ENCODE measurements at places on chromosomes 16 and 17. TPM values are rescaled to one million over a fixed set of nuclear protein-coding genes. Genes with fewer than 3 reads are reported as not detected.

DNA sequence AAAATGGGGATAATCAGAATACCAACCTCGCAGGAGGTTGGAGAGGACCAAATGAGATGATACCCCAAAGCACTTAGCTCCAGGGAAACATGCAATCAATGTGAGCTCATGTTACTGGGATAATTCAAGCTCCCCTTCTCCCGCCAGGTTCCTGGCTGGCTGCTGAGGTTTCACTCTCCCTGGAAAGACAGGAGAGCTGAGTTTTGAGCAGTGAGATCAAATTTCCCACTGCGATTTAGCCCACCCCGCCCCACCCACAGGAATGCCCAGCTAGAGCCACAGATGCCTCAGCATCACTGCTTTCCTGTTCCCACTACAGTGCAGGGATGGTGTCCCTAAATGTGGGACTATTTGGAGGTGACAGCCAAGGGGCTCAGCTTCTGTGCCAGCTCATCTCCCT is 56.7 kb downstream of the ZNF423 start:
- no peaks in the 10 kb centered on the region for H3K36me3 ChIP-seq
- H3K4me1 ChIP-seq = no peaks in the 10 kb centered on the region
- H3K4me3 ChIP-seq = no peak overlapping the region
- DNase-seq = no peak
- no peaks in the 10 kb centered on the region for H3K27me3 ChIP-seq

GRCh38 chr16:19102187-19102872 is 11.4 kb upstream of the ITPRIPL2 start:
- H3K36me3 ChIP-seq = no peaks in the 10 kb centered on the region
- no peak overlapping the region for H3K4me3 ChIP-seq
- no peak overlapping the region for H3K27ac ChIP-seq
- no peaks in the 10 kb centered on the region for H3K27me3 ChIP-seq
- peaks cover 19% of the 10 kb centered on the region for H3K4me1 ChIP-seq

GRCh38 chr17:13311306-13311705 is 290.4 kb downstream of the HS3ST3A1 start:
- no peaks in the 10 kb centered on the region for H3K4me1 ChIP-seq
- H3K4me3 ChIP-seq = no peak overlapping the region
- H3K36me3 ChIP-seq = no peaks in the 10 kb centered on the region
- DNase-seq = no peak

The KRT27 gene
- total RNA-seq = not detected

GRCh38 chr16:31507617-31507928 is 618 bp downstream of the RUSF1 start:
- peaks cover 49% of the 10 kb centered on the region for H3K4me1 ChIP-seq
- DNase-seq = no peak
- peak overlapping the region; percentile 96 for H3K4me3 ChIP-seq

DNA sequence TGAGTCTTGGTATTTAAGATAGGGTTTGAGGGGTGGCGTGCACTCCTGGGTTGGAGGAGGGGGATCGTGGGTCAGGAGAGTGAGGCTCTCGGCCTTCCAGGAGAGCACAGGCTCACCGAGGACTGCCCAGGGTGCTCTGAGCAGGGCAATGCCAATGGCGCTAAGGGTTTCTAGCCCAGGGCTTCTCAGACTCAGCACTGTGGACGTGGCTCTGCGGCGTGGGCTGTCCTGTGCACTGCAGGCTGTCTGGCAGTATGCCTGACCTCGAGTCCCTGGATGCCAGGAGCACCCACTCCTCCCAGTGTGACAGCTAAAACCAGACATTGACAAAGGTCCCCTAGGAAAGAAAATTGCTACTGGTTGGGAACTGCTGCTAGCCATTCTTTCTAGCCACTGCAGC is 37.2 kb upstream of the ENDOV start:
- no peak overlapping the region for H3K4me3 ChIP-seq
- no peaks in the 10 kb centered on the region for H3K27me3 ChIP-seq
- no peak for DNase-seq

DNA sequence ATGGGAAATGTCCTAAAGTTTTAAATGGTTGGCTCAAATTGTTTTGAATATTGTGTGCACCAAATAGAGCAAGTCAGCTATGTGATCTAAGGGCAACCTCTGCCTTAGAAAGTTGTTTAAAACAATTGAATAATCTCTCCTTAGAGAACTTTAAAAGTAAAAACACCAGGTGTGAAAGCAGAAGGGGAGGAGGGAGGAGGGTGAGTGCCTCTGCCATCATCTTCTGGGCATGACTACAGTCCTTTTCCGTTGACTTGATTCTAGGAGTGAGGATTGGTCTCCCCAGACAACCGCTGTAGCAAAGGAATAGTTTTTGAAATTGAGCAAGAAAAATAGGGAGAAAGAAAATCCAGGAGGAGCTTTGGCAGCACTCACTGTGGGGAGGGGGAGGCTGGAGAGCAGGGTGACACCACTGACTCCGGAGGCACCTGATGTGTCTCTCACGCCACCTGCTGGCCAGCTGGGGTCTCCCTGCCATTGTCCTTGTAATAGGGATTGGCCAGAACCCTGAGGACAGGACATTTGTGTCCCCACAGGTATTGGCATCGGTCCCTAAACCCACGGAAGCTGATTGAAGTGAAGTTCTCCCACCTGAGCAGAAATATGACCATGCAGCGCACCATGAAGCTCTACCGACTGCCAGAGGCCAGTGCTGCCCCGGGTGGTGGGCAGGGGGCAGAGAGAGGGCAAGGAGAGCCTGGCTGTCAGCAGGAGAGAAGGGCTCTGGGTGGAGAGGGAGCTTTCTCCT is 33.3 kb downstream of the PLCD3 start:
- peaks cover 98% of the 10 kb centered on the region for H3K36me3 ChIP-seq
- DNase-seq = peak; percentile 87
- peaks cover 12% of the 10 kb centered on the region for H3K4me1 ChIP-seq
- no peaks in the 10 kb centered on the region for H3K27me3 ChIP-seq

GRCh38 chr16:2285731-2286191 is 17.8 kb upstream of the RNPS1 start:
- no peak overlapping the region for H3K4me3 ChIP-seq
- H3K36me3 ChIP-seq = peaks cover 87% of the 10 kb centered on the region
- H3K27ac ChIP-seq = no peak overlapping the region
- no peaks in the 10 kb centered on the region for H3K27me3 ChIP-seq
- DNase-seq = no peak

DNA sequence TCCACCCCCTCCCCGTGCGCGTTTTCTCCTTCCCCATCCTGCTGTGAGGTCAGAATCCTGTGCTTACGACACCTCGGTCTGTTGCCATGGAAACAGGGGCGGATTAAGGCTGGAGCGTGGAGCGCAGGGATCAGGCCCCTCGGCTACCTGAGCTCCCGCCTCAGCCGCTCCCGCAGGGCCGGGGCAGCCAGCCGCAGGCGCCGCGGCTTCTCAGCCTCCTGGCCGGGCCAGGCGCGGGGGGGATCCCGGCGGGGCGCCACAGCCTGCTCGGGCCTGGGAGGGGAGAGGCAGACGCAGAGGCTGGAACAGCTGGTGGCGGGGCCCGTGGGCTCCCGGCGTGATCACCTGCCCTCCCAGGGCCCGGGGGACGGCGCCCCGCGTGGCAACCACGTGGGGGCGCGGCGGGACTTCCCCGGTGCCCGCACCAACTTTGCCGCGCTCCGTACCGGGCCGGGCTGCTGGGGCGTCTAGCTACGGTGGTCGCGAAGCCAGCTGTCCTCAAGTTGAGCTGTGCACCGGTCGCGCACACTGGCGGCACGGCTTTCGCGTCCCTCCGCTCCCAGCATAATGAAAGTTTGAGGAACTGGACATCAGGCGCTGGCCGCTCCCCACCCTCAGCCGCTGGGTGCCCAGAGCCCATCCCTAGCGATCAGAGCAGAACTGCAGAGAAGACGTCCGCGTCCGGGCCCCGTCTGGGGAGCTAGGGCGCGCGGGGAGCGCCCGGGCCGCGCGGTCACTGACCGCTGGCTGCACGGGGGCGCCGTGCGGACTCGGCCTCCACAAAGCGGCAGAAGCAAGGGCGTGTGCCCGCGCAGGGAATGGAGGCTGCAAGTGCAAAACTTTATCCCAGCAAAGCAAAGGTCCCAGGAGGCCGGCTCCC is 1.2 kb downstream of the RTN4RL1 start:
- DNase-seq = peak; percentile 79
- H3K4me1 ChIP-seq = peaks cover 31% of the 10 kb centered on the region
- H3K27ac ChIP-seq = peak overlapping the region; percentile 60
- no peaks in the 10 kb centered on the region for H3K36me3 ChIP-seq

- no peak overlapping the region for H3K4me3 ChIP-seq
- no peak for DNase-seq
- H3K36me3 ChIP-seq = peaks cover 44% of the 10 kb centered on the region
- peaks cover 46% of the 10 kb centered on the region for H3K4me1 ChIP-seq
These were observed 33.4 kb downstream of the AXIN2 start for GRCh38 chr17:65527857-65528591.

The ZP2 gene
- total RNA-seq = not detected

DNA sequence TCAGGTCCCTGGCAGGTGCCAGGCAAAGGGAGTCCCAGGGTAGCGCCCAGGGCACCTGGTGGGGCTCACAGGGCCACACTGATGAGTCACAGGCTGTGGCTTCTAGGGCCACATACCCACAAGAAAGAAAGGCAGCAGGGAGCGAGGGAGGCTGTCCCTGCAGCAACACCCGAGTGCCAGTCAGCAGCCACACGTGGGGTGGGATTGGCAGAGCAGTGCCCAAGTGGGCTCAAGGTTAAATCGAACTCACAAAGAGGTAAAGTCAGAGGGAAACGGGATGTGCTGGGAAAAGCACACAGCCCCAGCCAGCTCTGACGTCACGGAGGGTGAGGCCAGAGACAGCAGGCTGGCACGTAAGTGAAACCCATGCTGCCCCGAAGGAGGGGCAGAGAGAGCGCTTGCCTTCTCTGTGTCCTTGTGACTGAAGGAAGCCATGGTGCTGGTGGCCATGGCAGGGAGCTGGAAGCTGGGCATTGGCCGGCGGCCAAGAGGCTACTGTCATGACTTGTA is 33.8 kb downstream of the FA2H start:
- H3K4me1 ChIP-seq = no peaks in the 10 kb centered on the region
- no peak overlapping the region for H3K4me3 ChIP-seq
- DNase-seq = no peak
- H3K27ac ChIP-seq = no peak overlapping the region
- H3K27me3 ChIP-seq = no peaks in the 10 kb centered on the region
- no peaks in the 10 kb centered on the region for H3K36me3 ChIP-seq

The TERB1 gene
- not detected for total RNA-seq

The STAC2 gene
- total RNA-seq = 0.30 TPM

All from lower lobe of right lung (tissue), 2 donors.